ENCODE measurements at places on chromosomes 5 and 9.

DNA sequence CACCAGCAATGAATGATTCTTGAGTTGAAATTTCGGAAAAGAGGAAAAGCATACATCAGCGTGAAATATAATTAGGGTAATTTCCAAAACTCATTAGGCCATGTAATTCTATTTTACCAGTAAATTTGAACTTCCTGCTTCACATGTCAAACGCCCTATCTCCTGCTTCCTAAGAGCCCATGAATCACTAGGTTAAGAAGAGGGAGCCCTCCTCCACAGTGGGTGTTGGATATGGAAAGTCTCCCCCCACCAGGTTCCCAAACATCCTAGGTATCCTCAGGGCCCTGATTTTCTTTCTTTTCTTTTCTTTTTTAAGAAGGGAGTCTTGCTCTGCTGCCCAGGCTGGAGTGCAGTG is 115.2 kb downstream of the SUSD1 start:
- DNase-seq, result no peak

DNA sequence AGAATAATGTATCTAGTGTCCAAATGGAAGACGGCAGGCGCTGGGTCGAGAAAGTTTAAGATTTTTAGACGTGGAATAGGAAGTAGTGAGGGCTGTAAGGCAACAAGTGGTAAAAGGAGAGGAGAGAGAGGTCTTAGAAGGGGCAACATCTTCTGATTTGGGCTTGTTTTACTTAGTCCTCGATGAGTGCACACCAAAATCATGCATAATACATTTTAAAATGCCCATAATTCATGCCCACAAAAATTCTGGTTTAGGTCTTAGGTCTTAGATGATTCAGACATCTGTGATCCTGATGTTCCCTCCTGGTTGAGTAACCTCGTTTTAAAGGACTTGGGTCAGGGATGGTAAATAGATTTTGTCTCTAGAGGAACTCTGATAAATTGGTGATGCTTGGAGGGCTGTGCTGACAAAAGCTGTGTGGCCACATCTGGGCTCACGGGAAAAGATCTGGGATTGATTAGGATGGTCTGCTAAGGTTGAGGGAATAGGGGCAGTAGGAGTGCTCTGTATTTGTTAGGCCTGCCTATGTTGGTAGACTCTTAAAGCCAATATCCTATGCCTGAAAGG is 476.3 kb downstream of the CCDC171 start:
- DNase-seq, result peak; percentile 71

DNA sequence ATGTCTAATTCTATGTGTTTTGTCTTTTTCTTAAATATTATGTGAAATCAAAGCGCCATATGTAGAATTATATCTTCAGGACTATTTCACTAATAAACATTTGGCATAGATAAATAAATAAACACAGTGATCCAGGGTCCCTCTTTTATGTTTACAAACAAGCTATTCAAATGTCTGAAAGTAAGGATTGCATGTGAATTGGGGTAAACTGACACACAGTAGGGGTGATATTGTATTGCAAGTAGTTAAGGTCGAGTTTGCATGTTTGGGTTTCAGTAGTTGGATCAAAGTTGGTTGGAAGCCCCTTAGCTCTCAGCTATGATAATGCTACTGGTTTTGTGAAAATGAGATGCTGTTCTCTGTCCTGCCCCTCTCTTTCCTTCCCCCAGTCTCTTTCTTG is 11.4 kb downstream of the ISL1 start:
- no peak for DNase-seq

DNA sequence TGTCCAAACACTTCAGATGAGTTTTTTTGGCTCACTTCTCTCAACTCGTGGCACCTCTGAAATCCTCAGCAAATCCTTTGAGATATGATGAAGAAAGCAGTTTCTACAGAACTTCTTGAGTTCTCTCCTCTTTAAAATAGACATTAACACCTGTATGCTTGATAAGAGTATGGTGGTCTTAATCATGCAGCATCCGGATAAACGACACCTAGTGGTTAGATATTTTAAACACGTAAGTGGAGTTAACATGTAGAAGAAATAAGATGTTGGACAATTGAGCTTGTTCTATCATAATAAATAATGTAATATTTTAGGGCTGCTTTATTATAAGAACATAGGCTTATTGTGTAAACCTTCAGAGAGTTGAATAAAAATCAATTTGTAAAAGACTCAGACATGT is 324.8 kb downstream of the CYLC2 start:
- DNase-seq, result no peak

DNA sequence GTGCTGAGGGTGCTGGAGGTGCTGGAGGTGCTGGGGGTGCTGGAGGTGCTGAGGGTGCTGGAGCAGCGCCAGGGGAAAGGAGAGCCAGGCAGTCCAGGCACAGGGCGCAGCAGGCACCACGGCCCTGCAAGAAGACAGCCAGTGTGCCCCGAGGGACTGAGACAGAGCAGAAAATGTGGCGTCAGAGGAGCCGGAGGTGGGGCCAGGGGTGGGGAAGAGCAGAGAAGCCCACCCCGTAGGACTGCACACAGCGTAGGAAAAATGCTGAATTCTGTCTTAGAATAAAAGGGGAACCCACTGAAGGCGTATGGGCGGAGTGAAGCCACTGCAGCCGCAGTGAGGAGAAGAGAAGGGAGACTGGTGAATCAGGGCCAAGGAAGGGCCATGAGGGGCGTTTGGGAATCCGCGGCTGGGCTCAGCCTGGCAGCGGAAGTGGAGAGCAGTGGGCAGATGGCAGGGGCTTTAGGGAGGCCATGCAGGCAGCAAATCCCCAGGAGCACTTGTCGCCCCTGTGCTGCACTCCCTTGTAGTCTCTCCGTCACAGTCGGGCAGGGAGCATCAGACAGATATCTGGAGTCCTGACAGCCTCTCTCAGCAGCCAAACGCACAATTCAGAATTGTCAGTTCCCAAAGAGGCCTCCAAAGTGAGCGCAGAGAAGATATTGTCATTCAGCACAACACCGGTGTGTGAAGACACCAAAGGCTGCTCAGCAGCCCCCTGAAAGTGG is 35.9 kb upstream of the LECT2 start:
- no peak for DNase-seq

DNA sequence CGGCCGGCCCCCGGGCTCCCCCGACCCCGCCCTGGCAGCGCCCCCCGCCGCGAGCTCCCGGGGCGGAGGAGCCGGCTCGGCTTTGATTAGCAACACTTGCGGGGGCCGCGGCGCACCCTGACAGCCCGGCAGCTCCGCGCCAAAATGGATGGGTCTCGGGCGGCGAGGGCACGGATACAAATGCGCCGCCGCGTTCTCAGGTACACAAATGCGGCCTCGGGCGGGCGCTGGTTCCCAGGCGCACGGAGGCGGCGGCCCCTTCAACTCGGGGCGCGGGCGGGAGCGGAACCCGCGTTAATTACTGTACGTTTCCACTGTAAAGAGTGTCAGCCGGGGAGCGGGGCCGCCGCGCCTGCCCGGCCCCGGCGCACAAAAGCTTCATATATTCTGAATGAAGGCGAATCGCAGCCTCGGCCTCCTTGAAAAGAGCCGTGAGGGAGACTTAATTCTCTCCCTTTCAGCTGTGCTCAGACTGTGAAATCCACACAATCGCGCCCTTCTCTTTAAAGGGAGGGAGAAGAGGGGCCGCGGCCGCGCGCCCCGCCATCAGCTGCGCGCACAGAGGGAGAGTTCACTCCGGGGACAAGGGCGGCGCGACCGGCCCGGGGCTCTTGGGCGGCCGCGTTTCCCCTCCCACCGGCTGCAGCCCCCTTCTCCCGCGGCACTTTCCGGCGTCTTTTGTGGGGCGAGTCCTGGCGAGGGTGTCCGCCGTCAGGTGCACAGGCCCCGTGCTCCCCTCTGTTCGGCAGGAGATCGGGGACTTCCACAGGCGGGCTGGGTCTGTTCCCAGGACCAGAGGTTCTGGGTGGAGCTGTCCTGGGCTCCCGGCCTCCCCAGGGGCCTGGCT is 27.0 kb downstream of the MSX2 start:
- DNase-seq, result no peak

GRCh38 chr5:134550271-134551214 is 25.1 kb downstream of the JADE2 start:
- peak; percentile 62 for DNase-seq

- DNase-seq, result peak; percentile 73
Measured at GRCh38 chr9:106864373-106865143, 1.6 kb downstream of the ZNF462 start.
